ENCODE measurements at places on chromosomes 12 and 14.

GRCh38 chr12:71645268-71645667, 18.4 kb downstream of the ZFC3H1 start:
- DNase-seq, result no peak

DNA sequence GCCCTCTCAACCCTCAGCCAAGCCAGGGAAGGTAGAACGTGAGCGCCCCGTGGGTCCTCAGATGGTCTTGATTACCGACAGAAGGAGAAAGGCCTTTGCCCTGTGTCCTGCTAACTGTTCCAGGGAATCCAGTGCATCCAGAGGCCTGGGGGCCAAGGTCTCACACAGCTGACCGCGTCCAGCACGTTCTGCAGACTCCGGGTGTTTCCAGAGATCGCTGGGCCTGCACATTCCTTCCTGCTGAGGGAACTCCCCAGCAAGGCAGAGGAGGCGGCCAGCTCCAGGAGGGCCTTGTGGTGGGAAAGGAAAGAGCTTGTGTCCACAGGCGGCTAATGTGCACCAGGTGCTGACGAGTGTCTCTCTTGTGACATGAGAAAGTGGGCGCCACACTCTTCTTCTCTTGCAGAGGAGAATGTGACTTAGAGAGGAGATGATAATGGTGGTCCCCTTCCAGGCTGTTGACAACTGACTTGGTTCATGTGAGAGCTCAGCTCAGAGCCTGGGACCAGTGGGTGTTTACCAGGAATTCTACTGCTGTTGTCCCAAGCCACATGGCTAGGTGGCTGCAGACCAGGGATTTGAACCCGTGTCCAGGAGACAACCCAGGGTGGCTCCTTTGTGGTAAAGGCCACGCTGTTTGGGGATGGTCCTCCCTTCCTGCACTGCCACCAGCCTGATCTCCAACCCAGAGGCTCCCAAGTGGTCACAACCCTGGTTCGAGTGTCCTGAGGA, 46.8 kb upstream of the DLK1 start:
- DNase-seq, result peak; percentile 91

DNA sequence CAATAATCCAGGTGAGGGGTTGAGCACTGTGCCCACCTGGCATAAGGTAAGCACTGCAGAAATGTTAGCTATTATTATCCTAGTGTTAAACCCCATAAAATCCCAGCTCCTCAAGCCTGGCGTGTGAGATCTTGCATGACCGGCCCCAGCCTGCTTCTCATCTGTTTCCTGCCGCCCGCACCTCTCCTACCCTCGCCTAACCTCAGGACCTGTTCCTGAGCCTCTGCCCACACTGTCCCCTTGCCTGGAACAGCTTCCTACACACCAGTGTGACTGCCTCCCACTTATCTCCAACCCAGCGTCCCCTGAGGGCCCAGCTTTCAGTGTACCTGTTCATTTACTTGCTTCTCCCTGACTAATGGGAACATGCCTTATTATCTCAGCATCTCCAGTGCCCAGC, 24.7 kb downstream of the ISCA2 start:
- DNase-seq, result no peak

- no peak for DNase-seq
These were observed 1.8 kb upstream of the BMAL2 start for GRCh38 chr12:27330846-27331245.

- DNase-seq, result peak; percentile 20
These were observed 93.5 kb downstream of the PLEKHA5 start for GRCh38 chr12:19223018-19223417.

- no peak for DNase-seq
These were observed 59.4 kb downstream of the PITPNM2 start for GRCh38 chr12:123091230-123092150.

GRCh38 chr12:59472273-59472672, 123.6 kb upstream of the SLC16A7 start:
- no peak for DNase-seq

DNA sequence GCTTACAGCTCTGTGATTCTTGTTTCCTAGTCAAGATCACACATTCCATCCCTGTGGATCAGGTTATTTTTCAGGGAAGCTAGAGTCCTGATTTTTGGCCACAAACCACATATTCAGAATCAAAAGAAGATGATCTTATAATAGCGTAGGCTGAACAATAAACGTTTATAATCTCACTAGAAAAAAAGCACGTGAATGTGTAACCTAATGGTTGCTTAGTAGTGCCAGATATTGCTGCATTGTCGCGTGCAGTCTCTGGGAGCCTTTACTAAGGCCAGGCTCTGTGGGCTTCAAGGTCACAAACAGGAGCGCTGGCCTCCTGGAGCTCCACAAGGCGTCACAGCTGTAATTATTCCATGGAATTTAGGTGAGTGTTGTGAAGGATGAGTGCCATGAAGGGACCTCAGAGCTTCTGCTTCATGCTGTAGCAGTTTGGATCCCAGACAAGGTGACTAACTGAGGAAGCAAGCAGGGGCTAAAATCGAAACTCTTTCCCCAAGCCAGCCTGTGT, 17.4 kb downstream of the CDKN1B start:
- DNase-seq, result peak; percentile 78

DNA sequence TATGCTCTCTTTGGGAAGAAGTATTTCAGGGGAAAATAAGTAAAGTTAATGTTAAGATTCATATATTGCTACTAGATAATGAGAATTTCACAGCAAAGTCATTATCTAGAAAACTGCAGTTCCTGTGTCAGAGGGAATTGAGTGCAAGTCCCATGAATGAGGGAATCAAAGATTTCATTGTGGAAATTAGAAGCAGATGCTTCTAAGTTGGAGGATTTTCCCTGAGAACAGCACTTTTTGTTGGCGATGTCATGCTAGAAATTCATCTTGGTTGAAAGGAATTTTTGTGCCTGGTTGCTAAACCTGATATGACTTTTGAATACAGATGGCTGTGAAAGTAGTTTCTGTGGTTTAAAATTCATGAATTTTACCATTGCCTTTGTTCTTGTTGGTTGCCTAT, 25.6 kb downstream of the FRMD6 start:
- peak; percentile 68 for DNase-seq

- no peak for DNase-seq
These were observed 35.7 kb upstream of the ACTN1 start for GRCh38 chr14:69014829-69015259.

DNA sequence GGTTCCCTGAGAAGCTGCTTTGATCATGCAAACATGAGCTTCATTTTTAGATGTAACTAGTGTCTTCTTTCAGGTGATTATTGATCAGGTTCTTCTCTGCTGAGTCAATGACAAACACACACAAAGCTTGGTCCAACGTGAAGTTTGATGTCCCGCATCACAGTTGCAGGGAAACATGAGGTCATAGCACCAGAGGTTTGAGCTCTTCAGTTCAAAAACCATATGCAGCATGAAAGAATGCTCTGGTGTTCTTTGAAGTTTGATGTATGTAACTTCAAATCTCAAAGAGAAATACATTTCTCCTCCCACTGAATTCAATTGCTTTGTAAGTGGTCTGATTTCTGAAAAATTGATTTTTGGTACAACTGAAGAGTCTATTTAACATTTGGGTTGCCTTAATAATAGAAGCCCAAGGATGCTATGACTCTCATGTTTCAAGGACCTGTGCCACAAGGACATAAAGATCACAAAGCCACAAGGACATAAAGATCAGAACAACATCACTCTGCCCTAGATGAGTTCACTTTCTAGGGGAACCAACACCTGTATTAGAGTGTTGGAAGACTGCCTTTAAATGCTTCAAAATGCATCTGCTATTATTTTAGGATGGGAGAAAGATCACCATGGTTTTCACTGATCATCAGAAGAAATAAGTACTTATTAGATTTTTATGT, 31.1 kb upstream of the AMIGO2 start:
- DNase-seq, result no peak

DNA sequence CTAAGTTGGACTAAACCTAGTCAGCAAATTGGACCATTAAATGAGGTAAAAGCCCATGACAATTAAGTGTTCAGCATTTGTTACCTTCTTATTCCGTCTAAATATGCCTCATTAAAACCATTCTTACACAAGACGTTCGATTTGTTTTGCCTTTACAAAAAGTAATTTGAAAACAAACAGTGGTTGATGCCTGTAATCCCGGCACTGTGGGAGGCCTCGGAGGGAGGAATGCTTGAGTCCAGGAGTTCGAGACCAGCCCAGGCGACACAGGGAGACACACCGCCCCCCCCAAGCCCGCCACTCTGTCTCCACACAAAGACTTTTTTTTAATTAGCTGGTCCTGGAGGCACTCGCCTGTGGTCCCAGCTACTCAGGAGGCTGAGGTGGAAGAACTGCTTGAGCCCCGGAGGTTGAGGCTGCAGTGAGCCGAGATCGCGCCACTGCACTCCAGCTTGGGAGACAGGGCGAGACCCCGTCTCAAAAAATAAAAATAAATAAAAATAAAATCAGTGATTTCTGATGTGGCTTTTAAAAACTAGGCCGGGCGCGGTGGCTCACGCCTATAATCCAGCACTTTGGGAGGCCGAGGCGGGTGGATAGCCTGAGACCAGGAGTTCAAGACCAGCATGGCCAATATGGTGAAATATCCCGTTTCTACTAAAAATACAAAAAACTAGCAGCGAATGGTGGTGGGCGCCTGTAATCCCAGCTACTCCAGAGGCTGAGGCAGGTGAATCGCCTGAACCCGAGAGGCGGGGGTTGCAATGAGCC, 856 bp upstream of the EIF4B start:
- DNase-seq, result no peak

DNA sequence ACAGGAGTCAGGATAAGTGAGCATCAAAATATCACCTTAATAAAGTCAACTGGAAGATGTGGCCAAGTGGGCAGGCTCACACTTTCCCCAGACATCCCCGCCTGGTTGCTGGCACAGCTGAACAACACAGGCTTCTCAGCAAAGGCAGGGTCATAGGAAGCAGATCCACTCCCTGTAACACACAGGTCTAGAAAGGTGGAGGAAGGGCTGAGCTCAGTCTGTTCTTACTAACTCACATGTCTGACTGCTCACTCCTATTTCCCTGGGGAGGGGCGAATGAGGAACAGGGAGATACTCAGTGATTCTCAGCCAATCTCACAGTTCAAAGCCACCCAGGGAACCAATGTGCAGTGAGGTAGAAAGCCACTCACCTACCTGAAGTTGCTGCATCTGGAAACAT, 45.0 kb upstream of the AMN1 start:
- no peak for DNase-seq

DNA sequence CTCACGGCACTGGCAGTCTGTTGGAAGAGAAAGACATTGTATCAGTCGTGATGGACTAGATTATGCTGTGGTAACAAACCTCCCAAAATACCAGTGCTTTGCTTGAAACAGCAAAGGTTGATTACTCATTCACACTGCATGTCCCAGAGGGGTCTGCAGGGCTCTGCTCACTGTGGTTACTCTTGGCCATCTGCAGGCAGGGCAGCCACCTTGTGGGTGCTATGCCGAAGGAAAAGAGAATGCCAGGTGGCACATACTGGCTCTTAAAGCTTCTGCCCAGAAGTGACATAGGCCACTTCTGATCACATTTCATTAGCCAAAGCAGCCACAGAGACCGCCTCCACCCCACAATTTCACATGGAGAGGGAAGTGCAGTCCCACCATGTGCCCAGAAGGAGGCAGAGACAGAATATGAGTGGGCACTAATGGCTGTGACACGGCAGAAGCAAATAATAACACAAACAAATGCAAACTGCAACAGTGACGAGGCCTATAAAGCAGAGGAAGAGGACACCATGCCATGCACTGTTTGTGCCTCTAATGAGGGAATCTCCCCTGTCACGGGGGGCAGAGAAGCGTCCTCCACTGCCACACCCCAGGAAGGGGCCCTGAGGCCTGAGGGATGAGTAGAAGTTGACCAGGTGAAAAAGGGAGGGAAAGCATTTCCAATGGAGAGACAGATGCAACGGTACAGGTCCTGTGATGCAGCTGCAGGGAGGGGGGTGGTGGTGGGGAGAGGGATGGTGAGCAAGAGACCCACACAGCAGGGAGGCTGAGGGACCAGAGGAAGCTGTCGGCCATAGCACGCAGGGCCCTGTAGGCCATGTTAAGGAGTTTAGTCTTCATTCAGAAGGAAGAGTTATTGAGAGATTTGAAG, 51.7 kb upstream of the KICS2 start:
- peak; percentile 29 for DNase-seq

DNA sequence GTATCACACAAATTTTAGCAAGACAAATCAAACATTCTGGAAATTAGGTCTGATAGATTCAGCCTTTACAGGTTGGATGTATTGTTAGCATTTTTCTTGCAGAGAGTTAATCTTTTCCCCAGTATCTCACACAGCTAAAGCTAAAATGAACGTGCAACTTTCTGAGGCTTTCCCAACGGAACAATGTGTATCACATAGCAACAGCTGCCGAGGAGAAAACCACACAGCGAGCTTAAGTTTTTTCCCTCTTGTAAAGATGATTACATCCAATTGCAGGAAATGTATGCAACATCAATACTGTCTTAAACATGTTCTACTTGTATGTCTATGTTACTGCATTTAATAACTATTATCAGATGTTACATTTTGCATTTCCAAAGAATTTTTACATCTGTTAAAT, 182.2 kb downstream of the CCDC59 start:
- DNase-seq, result no peak

GRCh38 chr12:9064815-9065606, 50.7 kb downstream of the A2M start:
- peak; percentile 30 for DNase-seq

DNA sequence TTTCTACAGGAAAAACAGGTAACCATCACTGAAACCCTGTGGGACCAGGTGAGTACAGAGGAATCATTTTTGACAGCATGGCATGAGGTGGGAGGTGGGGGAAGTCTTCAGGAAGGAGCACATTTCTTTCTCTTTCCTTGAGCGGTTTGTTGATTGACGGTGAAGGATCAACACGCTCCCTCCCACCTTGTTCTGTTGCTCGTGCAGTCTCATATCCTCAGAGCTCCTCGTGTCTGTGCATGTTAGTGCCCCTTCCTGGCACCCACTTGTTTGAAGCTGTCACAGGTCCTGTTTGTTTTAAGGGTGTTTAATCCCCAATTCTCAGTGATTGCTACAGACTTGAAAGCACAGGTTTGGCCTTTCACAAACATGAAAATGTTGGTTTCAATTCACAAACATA, 4.4 kb downstream of the C12orf54 start:
- DNase-seq, result no peak

GRCh38 chr12:56061982-56062381, 18.0 kb upstream of the ERBB3 start:
- DNase-seq, result no peak

DNA sequence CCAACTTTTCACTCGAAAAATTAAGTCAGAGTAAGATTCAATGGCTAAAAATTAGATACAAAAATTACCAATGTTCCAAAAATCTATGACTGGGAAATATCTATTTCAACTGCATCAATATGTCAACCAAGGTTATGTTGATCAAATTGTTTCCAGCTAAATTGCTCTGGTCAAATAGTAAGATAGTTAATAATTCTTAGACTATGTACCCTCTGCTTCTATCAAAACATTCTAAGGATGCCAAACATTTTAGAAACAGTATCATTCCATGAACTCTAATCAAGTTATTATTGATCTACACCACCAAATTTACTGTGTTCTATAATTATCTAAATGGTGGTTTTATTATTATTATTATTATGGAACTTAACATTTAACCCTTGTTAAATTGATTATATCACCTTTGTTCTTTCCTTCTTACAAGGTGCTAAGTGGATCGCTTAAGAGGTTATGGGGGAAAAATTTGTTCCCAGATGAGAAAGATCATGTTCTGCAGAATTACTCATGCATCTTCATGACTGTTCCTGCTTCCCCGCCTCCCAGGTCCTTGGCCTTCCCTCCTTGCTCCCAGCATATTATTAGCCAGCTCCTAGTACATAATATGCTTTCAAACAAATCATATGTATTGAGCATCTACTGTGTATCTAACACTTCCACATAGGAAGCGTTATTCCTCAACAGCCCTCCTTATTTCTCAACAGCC, 240.5 kb upstream of the KRR1 start:
- DNase-seq, result peak; percentile 51

Data from EL (cell line).